Fibroblast of skin of right quadriceps (primary cell): ENCODE measurements at places on chromosomes 12 and 14.
A peak's percentile ranks its signal among the peaks of the same experiment; 100 is the strongest.

DNA sequence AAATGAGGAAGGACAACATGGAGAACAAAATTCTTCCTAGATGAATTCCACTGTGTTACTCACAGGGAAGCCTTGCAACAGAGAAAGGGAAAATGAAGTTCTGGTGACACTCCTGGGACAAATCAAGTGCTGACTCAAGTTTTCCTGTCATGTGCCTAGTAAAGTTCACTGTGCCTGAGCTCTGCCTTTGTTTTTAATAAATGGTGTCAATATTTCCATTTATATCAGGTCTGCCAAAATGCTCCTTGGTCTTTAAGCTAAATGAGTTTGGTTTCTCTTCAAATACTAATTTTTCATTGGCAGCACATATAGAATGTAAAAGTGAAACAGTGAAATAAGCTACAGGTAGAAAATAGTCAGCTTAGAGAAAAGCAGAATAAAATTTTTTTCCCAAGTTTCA lies 33.0 kb downstream of the HIGD1C start:
- peak; percentile 78 for DNase-seq

DNA sequence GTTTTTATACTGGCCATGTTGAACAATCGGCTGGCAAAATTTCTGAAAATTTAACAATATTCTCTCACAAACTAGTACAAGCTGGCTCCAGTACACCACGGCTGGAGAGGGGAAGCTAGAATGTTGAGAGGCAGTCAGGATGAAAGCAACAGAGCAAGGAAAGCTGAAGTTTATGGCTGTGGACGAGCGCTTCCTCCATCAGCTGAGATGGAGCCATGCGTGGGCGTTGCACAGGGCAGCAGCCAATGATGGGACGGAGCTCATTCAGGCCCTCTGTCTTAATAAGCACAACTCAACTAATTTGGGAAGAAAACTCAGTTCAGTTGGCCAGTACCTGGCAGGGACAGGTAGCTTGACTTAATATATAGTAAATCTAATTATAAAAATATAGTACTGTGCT lies 14.1 kb upstream of the DCP1B start:
- DNase-seq, result no peak

DNA sequence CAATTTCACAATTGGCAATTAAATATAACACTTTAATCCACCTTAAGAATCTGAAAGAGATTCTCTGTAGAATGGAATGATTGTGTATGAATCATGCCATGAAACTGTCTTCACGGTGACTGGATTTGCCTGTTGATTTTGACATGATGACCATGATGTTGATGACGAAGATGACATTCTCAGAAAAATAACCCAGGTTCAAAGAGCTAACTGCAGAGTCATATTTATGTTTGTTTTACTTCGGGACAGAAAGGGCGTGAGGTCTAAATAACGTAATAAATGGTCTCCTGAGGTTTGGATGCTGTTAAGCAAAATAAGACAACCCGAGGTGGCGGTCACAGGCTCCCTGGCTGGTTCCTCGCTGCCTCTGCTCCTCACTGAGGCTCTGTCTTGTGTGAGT lies 532.0 kb downstream of the TMEM121 start:
- no peak for DNase-seq

DNA sequence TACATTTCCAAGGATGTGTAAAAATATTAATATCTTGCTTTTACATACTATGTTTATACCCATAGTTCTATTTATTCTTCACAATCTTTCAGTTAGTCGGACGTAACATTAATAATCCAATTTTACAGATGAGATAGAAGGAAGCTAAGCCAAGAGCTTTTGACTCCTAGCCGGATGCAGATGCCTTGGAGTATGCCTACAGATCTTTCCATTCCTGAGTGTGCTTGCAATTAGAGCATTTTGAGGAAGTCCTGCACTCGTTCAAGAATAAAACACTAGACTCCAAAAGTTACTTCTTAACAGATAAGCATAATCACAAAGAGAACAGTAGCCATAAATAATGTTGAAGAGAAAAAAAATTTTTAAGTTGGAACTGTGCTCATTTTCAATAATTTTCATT lies 337.6 kb upstream of the CLEC14A start:
- DNase-seq, result no peak

- no peak for DNase-seq
These were observed 18.2 kb downstream of the RPS6KL1 start for GRCh38 chr14:74904635-74905503.

- no peak for DNase-seq
These were observed 77.6 kb downstream of the PTPRR start for GRCh38 chr12:70842942-70843341.
